ENCODE measurements at places on chromosomes 4 and X.

- peak; percentile 96 for DNase-seq
Measured at GRCh38 chr4:14856062-14856933, 146.0 kb upstream of the CPEB2 start.

GRCh38 chr4:147157860-147158701, 212.4 kb upstream of the TTC29 start:
- DNase-seq: no peak

GRCh38 chrX:24480400-24480865, 15.3 kb downstream of the PDK3 start:
- no peak for DNase-seq

GRCh38 chr4:88045021-88045420, 37.6 kb downstream of the PKD2 start:
- DNase-seq: no peak

DNA sequence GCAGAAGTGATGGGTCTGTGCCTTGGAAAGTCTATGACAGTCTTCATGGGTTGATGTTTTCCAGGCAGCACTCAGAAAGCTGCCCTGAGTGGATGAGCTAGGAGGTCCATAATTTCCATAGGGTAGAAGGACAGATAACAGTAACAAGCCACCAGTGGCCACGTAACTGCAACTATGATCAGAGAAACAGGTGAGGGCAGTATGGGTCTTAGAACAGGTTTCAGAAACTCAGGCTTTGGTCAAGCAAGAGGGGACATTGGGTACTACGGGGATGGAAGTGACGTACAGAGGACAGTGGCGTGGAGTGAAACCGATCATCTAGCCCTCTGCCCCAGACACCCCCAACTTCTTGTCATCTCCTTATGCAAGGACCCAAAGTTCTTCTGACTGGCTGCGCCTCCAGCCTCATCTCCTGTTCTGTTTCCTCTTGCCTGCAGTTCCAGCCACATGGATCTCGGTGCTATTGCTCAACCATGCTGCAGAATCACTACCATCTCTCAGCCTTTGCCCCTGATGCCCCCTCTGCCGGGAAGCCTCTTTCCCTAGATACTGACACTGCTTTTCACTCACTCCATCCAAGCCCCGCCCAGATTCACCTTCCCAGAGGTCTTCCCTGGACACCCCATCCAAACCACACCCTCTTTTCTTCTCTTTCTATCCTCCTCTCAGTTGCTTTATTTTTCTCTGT, 123.4 kb downstream of the MFAP3L start:
- no peak for DNase-seq

- no peak for DNase-seq
Measured at GRCh38 chr4:169707958-169708643, 49.6 kb downstream of the HPF1 start.

DNA sequence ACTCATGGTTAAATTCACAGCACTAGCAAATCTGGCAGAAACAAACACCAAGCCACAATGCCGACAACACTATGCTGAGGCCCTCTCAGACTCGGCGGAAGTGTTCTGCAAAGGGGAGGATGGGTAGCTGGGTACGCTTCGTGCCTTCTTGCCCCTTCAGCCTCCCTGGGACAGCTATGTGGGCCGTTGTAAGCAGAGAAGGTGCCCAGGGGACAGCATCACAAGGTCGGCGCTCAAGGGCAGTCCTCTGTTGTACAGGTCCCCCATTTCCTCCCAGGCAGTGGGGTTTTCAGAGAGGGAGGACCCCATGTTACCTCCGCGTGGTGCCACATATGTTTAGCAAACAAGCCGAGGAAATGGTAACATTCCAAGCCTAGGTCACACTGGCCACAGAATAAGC, 173.6 kb downstream of the AFAP1 start:
- no peak for DNase-seq

DNA sequence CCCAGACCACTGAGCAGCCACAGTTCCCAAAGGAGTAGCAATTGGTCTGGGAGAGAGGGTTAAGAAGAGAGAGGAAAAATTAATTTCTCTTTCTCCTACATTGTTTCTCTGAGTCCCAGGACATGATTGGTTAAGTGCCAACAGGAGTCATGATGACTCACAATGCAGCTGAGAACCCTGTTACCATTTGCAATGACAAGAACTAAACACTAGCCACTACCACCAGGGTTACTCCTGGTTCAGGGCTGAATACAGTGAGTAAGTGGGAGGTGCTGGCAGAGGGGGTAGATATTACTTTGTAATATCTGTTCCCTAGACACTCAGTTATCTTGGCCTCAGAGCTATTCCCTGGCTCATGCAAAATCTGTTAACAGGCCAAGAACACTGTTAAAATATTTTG, 18.0 kb downstream of the ETDC start:
- DNase-seq: peak; percentile 78

- no peak for DNase-seq
Measured at GRCh38 chr4:183635321-183635720, 23.7 kb downstream of the RWDD4 start.

DNA sequence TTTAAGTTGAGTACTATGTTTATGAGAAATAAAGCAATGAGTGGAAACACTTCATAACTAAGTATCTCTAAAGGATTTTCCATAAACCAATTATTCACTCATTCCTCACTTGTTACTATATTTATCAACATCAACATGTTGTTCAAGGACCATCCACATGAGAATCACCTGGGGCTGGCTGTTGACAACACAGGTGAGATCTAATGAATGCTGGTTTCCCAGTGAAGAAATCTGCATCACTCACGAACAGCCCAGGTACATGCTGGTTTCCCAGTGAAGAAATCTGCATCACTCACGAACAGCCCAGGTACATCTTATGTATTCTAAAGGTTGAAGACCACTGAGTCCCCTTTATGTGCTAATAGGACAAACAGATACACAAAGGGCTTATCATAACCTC, 32.5 kb downstream of the TSPAN5 start:
- no peak for DNase-seq

DNA sequence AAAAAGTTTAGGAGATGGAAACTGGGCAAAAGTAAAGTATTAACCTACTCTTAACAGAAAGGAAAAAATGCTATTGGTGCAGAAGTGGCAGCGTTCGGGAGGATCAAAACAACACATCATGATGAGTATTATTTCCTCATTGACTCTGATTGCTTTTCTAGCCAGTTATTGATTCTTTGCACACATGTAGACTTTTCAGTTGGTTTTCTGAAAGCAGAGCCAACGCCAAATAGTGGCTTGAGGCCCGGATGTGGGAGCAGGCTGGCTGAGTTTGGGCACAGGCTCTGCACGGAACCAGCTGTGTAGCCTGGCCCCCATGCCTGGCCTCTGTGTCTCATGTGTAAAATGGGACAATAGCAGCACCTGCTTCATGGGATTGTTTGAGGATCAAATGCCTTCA, 21.8 kb downstream of the STOX2 start:
- no peak for DNase-seq

DNA sequence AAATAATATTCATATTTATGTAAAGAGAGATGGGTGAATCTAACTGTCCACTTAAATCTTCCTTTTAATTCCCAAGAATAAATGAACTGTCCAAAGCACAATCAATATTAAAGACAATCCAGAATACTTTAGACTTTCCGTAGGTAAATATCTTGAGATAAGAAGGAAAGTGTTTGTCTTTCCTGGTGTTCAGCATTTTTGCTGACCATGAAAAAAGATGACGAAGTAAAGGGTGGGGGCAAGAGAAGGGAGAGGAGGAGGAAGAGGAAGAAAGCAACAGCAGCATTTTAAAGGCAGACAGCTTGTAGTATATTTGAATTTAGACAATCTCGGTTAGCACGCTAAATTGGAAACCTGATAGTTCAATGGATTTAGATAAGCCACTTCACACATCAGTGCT, 498.2 kb downstream of the KCNIP4 start:
- no peak for DNase-seq

- no peak for DNase-seq
Measured at GRCh38 chr4:165716472-165716871, 156.6 kb upstream of the TLL1 start.

DNA sequence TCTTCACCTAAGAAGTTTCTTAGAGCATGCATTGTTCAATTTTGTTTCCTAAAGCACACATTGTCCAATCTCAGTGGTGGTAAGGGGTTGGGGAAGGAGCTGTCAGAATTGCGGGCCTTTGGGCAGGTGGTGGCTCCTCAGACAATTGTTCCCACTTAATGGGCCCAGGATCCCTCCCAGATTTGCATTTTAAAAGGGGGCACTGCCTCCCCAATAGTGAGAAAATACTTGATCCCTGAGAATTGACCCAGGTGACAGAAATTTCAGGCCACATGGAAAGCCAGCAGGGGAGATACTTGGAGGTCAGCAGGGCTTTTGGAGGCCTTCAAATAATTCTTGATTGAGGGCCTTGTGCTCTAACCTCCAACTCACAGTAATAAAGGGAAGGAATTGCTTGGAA, 217.1 kb downstream of the ZNF674 start:
- DNase-seq: no peak

GRCh38 chrX:133380711-133381619, 34.3 kb downstream of the GPC4 start:
- DNase-seq: no peak

GRCh38 chr4:124590480-124590879, 122.1 kb downstream of the ANKRD50 start:
- DNase-seq: no peak

DNA sequence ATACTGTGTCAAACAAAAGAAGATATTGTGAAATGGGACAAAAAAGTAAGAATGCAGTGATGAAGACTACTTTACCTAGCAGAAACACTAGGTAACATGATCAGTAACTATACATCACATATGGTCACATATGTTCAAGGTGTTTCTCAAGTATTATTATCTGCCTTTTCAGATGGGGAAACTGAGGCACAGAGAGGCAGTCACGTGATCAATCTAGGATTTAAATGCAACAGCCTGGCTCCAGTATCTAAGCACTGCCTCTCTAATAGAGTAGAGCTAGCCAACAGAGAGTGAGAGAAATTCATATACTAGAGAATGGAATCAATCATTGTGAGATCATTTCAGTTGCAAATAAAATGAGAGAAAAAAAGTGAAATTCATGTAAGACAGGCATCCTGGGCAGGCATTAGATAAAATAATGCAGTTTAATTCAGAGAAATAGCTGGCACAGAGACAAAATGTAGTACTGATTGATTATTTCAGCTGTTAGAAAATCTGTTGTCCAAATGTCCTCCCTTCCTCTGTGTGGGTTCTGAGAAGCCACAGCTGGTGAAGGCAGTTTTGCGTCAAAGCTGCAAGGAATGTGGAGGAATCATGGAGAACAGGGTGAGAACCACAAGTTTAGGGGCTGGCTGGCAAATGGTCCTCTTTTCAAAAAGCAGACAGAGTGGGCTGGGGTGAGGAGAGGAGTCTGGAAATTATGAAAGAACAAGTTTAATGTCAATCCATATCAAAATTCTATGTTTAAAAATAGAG, 26.0 kb downstream of the SMIM43 start:
- DNase-seq: no peak

GRCh38 chr4:77618383-77619241, 13.0 kb downstream of the CXCL13 start:
- peak; percentile 36 for DNase-seq

GRCh38 chrX:112935029-112935428, 94.4 kb upstream of the AMOT start:
- no peak for DNase-seq

DNA sequence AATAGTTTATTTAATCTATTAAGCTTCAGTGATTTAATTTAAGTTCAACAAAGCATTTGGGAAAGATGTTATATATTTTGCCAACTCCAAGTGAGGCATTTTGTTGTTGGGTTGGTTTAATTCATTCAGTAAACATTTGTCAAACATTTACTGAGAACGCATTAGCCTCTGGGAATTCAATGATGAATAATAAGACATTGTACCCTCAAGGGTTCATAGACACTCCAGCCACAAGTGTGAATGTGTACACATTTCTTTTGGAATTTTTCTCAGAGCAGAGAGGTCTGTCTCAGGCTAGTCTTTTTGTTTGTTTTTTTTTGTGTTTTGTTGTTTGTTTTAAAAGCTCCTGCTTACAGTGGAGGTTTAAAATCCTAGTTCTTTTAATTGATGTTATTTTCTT, 203.9 kb downstream of the SOWAHB start:
- DNase-seq: no peak

All from NCI-H226 (cell line).